ENCODE measurements at places on chromosomes 6 and 20.

GRCh38 chr20:24086121-24086520 is 97.5 kb upstream of the GGTLC1 start:
- no peak for DNase-seq

DNA sequence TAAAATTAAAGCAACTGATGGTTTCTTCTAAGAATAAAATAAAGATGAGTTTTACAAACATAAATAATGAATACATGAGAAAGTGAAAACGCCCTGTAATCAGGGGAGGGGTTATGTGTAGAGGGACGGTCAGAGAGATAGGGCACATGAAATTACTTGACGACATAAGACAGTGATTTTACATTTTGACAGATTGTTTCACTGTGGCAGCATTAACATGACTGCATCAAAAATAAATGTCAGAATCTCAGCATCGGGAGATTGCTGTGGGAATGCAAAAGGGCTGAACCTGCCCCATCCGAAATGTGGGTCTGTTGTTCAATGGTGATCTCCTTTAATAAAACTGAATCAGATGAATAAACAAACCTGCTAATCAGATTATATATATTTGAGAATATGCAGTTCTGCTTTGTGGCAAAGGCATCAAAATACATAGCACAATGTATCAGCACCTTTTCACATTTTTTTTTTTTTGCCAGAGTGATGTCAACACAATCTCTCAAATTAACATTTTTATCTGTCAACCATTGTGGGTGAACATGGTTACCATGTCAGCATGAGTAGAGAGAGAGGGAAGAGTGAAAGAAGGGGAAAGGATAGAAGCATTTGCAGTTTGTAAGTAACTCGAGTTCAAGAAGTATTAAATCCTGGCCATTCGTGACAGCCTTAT is 177.1 kb upstream of the MAN1A1 start:
- DNase-seq = no peak

DNA sequence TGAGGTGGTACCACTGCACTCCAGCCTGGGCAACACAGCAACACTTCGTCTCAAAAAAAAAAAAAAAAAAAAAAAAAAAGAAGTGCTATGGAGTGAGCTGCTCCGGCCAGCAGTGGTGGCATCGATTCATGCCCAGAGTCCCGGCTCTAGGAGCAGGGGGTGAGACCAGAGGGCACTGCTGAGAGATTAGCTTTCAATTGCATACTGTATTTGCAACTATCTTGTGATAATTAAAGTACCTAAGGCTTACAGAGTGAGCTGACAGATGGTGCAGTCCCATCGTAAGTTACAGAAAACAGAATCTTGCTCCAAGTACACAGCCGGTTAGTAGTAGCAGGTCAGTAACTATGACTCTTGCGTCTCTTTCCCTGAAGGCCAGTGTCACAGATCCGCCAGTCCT is 31.5 kb downstream of the TMEM14B start:
- no peak for DNase-seq

GRCh38 chr6:52286798-52287432 is 2.4 kb upstream of the MCM3 start:
- no peak for DNase-seq

- DNase-seq = no peak
These were observed 1.8 kb downstream of the SLA2 start for GRCh38 chr20:36644032-36644705.

DNA sequence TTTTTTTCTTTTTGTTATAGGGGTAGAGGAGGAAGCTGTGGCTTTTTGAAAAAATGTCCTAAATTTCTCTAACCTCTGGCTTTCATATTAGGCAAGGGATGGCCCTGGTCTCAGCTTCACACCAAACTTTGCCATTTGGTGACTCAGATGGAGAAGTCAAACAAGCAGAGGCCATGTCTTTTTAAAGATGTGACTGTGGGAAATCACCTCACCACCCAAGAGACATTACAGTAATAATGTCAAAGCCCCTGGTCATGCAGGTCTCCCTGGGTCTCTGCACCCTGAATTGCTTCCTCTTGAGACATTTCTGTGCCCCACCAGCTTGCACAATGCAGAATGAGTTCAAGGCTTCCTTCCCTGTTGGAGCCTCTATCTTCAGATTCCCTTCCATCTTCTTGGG is 39.5 kb upstream of the ADGRF5 start:
- no peak for DNase-seq

GRCh38 chr6:107820338-107821261 is 3.5 kb downstream of the SCML4 start:
- DNase-seq = no peak

DNA sequence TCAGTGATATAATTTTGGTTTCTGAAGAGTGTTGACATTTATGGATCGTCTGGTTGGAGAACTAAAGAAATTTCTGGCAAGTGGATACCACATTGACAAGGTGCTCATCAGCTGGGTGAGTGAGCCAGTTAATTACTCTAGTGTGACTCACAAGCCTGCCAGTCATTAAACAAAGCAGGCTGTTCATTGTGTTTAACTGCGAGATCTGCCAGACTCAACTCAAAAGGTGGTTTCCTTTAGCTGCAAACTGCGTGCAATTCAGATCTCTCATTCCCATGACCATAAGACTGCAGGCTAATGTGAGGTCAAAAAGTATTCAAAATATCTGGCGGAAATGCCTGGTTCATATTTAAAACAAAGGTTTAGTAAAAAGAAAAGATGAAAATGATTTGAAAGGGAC is 32.5 kb upstream of the IYD start:
- no peak for DNase-seq

- no peak for DNase-seq
These were observed 172.2 kb upstream of the CENPW start for GRCh38 chr6:126167726-126168125.

GRCh38 chr6:123062670-123063069 is 66.6 kb downstream of the CLVS2 start:
- DNase-seq = no peak

GRCh38 chr20:48406498-48406897 is 421.3 kb downstream of the PREX1 start:
- DNase-seq = no peak

DNA sequence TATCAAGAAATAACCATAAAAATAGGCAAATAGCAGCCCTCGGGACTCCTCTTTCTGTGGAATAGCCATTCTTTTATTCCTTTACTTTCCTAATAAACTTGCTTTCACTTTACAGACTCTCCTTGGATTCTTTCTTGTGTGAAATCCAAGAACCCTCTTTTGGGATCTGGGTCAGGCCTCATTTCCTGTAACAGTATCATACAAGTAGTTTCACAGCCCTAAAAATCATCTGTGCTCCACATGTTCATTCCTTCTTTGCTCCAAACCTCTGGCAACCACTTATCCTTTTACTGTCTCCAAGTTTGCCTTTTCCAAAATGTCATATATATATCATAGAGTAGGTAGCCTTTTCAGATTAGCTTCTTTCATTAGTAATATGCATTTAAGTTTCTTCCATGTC is 13.5 kb upstream of the NT5E start:
- DNase-seq = no peak

DNA sequence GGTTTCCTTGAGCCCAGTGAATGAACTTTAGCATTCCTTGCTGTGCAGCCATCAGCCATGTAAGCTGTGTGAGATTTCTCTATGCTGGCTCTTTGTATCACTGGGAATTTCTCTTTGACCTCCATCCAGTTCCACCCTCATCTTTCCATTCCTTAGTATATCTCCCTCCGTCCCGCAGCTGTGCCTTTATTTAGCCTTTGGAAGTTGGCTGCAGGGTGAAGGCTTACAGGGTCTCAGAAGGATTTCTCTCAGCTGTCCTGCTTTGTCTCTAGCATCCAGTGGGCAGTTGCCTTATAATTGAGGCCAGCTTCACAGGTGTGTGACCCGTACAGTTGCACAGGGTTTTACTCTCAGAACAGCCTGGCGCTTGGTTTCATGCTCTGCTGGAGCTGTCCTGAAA is 144.3 kb downstream of the PXDC1 start:
- no peak for DNase-seq

DNA sequence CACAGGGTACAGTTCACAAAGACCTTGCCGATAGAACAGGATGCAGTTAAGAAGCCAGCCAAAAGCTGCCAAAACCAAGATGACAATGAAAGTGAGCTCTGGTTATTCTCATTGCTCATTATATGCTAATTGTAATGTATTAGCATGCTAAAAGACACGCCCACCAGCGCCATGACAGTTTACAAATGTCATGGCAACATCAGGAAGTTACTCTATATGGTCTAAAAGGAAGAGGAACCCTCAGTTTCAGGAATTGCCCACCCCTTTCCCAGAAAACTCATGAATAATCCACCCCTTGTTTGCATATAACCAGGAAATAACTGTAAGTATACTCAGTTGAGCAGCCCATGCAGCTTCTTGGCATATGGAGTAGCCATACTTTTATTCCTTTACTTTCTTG is 748.7 kb downstream of the QKI start:
- DNase-seq = no peak

GRCh38 chr6:79431537-79431933 is 105.7 kb downstream of the LCA5 start:
- DNase-seq = no peak

GRCh38 chr6:108993876-108994275 is 100.8 kb downstream of the SESN1 start:
- DNase-seq = no peak

Data from caudate nucleus (tissue), 63 donors.